Uterus (tissue), 4 donors: ENCODE measurements at places on chromosomes 2 and 18. TPM values are rescaled to one million over a fixed set of nuclear protein-coding genes. Genes with fewer than 3 reads are reported as not detected.

DNA sequence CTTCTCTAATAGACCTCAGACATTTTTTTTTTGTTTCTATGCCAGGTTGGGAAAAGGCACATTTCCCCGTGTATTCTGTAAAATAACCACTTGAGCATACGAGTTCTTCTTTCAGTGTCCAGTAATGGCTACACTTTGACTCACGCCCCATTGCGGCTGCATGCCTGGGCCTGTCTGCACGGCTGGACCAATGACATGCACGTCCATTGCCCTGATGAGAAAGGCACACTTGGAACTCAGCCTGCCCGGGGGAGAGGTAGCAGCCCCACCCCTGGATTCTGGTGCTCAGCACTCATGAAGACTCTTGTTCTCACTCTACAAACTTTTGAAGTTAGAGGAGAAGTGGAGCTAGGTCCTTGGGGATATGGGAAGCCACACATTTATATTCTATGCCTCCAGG is 5.8 kb downstream of the PCARE start:
- no peak for DNase-seq
- no peaks in the 10 kb centered on the region for H3K36me3 ChIP-seq
- no peaks in the 10 kb centered on the region for H3K4me1 ChIP-seq
- H3K27ac ChIP-seq, result no peak overlapping the region
- H3K27me3 ChIP-seq, result no peaks in the 10 kb centered on the region

DNA sequence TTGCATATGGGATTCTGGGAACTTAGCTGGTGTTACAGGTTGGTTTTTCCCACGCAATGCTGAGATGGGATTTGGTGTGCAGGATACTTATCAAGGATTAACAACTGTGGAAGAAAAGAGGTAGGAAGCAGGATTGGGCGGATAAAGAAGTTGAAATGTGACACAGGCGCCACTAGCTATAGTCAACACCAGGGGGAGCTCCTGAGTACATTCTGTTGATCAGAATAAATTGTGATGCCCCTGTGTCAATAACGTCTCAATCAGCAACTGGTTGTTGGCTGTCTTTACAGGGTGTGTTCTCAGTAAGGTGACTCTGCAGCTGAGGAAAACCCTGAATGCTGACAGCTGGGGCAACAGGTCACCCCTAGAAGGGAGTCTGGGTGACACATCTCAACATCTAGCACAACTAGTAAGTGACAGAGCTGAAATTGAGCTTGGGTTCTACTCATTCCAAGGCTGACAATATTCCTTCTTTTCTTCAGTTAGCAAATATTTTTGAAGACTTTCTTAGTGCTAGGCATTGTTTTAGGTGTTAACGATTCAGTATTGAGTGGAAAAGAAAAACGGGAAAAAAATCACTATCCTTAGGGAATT is 143.0 kb downstream of the ARL6IP6 start:
- H3K27ac ChIP-seq, result no peak overlapping the region
- DNase-seq, result no peak
- H3K4me1 ChIP-seq, result no peaks in the 10 kb centered on the region
- no peak overlapping the region for H3K4me3 ChIP-seq
- no peaks in the 10 kb centered on the region for H3K36me3 ChIP-seq

The SOX11 gene
- not detected for total RNA-seq

The MC4R gene
- not detected for total RNA-seq

The UGT1A3 gene
- total RNA-seq, result not detected

GRCh38 chr18:12423393-12423792 is 15.7 kb downstream of the PRELID3A start:
- no peaks in the 10 kb centered on the region for H3K4me1 ChIP-seq
- H3K4me3 ChIP-seq, result no peak overlapping the region

DNA sequence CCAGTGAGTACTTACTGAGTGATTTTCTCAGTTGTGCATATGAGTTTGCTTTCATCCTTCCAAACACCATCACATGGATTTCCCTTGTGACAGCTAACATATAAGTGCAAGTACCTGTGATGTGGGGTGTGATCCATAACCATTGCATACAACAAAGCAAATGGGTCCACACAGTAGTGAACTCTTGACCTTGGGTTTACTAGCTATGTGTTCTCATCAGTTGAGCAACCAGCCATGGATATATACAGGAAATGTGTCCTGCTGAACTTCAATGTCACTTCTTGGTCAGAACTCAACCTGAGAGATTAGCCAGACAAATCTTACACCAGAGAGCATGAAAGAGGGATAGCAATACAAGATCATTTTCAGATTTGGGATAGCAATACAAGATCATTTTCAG is 420.9 kb upstream of the KCNH7 start:
- no peak overlapping the region for H3K27ac ChIP-seq
- H3K36me3 ChIP-seq, result no peaks in the 10 kb centered on the region
- H3K4me1 ChIP-seq, result no peaks in the 10 kb centered on the region
- DNase-seq, result no peak
- no peak overlapping the region for H3K4me3 ChIP-seq

DNA sequence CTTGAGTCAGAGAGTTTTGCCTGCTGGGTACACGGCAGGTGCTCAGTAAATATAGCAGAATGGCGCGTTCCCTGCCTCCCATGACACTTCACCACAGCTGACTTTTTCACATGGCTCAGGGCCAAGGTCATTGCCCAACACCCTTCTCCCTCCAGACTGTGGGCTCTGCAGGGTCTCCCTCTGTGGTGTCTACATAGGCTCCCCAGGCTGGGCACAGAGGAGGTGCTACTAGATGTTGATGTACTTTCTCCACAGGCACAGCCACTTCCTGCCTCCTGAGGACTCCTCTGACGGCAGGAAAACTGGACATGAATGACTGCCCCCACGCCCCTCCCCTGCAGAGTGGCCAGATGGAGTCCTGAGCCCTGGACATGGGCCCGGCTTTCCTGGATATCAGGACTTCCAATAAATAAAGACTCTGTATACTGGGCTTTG is 4.2 kb downstream of the CHCHD5 start:
- peaks cover 5% of the 10 kb centered on the region for H3K4me1 ChIP-seq
- no peaks in the 10 kb centered on the region for H3K27me3 ChIP-seq
- DNase-seq, result no peak
- H3K36me3 ChIP-seq, result no peaks in the 10 kb centered on the region
- H3K4me3 ChIP-seq, result no peak overlapping the region

The ALKAL2 gene
- total RNA-seq, result 82.6 TPM

GRCh38 chr2:10820978-10821695 is 8.6 kb upstream of the PDIA6 start:
- H3K27me3 ChIP-seq, result no peaks in the 10 kb centered on the region
- no peak overlapping the region for H3K4me3 ChIP-seq
- H3K27ac ChIP-seq, result no peak overlapping the region

GRCh38 chr2:169509298-169509885 is at the start of gene KLHL41:
Gene KLHL41 (plus strand): TSS chr2:169509702. CDS start chr2:169509779, 77 bp downstream.
- H3K4me1 ChIP-seq, result peaks cover 3% of the 10 kb centered on the region
- H3K36me3 ChIP-seq, result no peaks in the 10 kb centered on the region
- H3K27me3 ChIP-seq, result no peaks in the 10 kb centered on the region
- H3K4me3 ChIP-seq, result no peak within 1 kb of the TSS
- H3K27ac ChIP-seq, result no peak within 1 kb of the TSS
- DNase-seq, result no peak

The GATA6 gene
- total RNA-seq, result 50.5 TPM

GRCh38 chr2:70937866-70938585 is 2.3 kb downstream of the ATP6V1B1 start:
- H3K4me1 ChIP-seq, result no peaks in the 10 kb centered on the region
- DNase-seq, result no peak
- H3K36me3 ChIP-seq, result no peaks in the 10 kb centered on the region
- no peaks in the 10 kb centered on the region for H3K27me3 ChIP-seq

DNA sequence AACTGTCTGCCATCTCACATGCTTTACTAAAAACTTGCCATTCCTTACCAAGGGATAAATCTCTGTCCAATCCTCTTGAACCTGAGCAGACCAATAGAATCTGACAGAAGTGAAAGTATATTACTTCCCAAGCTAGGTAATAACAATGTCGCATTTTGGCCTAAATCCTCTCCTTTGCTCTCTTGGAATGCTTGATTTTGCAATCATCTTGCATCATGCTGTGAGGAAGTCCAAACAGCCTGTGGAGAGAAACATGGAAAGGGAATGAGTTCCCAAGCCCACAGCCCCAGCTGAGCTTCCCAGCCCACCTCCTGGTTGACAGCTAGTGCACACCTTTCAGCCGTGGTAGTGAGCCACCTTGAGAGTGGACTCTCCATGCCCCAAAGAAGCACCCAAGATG is 540.6 kb downstream of the STK39 start:
- H3K36me3 ChIP-seq, result no peaks in the 10 kb centered on the region
- DNase-seq, result no peak
- no peak overlapping the region for H3K4me3 ChIP-seq
- no peaks in the 10 kb centered on the region for H3K4me1 ChIP-seq

The MFSD2B gene
- not detected for total RNA-seq

The RGPD3 gene
- not detected for total RNA-seq

- H3K4me3 ChIP-seq, result no peak overlapping the region
- no peaks in the 10 kb centered on the region for H3K4me1 ChIP-seq
- H3K27me3 ChIP-seq, result no peaks in the 10 kb centered on the region
- no peak for DNase-seq
- no peaks in the 10 kb centered on the region for H3K36me3 ChIP-seq
Measured at GRCh38 chr2:2587354-2587753, 256.3 kb upstream of the MYT1L start.

DNA sequence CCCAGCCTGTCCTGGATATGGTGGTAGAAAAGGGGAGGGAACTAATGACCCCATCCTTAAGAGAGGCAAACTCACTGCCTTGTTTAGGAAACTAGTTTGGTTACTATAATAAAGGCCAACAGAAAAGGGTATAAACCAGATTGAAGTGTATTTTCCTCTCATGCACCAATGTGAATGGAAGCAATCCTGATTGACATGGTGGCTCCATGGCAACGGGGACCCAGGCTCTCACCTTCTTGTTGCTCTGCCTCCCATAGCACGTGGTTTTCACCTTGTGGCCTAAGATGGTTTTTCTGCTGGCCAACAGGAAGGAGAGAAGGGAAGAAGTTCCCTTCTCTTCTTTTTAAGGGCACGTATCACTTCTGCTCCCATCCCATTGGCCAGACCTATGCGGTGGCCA is 67.3 kb upstream of the NRP2 start:
- no peaks in the 10 kb centered on the region for H3K4me1 ChIP-seq
- no peak overlapping the region for H3K27ac ChIP-seq
- no peaks in the 10 kb centered on the region for H3K36me3 ChIP-seq
- H3K27me3 ChIP-seq, result no peaks in the 10 kb centered on the region
- H3K4me3 ChIP-seq, result no peak overlapping the region
